ENCODE measurements at places on chromosomes 5 and 9. TPM values are rescaled to one million over a fixed set of nuclear protein-coding genes. Genes with fewer than 3 reads are reported as not detected.

SKP1 gene
- 458 TPM for total RNA-seq

CXXC5 gene
- total RNA-seq: 74.1 TPM

PCDHGA7 gene
- total RNA-seq: 7.2 TPM

CCNJL gene
- 10.2 TPM for total RNA-seq

All from Right ventricle myocardium inferior (tissue), 1 donor.